Peyer's patch (tissue), 4 donors: ENCODE measurements at places on chromosomes 2 and 18. TPM values are rescaled to one million over a fixed set of nuclear protein-coding genes. Genes with fewer than 3 reads are reported as not detected.

DNA sequence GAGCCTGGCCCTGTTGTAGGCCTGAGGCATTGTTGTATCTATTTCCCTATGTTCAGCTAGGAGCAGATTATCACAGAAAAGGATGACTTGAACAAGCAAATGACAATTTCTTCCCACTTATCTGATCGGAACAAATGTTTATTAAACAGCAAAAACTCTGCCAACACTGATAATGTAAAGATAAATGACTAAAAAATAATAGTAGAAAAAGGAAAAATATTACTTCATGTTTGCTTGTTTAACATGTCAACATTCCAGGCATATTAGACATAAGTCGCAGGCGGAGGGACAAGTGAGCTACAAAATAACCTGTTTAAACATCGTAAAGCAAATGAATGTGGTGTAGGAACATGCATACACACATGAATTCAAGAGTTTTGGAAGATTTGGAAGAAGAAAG is 257.9 kb downstream of the TMX3 start:
- no peak for DNase-seq

DNA sequence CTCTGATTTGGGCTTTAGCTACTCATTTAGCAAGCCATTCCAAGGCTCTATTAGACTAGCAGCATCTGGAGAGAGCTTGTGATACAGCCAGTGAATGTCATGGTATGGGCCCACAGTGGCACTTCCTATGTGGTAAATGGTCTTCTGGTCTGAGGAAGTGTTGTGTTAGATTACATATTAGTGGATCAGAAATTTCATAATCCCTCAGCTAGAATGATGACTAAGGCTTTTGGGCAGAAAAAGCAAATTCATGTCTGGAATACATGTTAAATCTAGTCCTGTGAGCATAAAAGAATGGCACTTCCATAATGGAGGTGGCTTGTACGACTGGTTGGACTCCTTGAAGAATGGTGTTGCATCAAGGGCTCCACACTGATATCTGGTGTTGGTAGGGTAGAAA is 436.8 kb upstream of the CWC22 start:
- DNase-seq = no peak

DNA sequence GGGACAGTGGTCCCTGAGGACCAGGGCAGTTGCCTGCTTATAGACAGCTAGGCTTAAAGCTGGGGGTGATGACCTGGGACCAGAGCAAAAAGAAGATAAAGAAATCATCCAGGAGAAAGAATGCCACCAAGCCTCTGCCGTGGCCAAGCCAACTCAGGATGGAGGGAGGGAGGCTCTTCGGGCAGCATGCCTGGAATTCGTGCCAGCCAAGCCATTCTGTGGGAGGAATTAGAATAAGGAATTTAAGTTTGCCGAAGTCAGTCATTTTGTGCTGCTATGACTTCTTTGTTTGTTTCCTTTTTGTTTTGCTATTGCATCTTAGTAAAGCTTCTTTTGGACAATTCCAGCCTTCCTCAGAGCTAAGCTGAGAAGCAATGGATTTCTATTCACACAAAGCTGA is 124.1 kb downstream of the EN1 start:
- DNase-seq = no peak

GRCh38 chr18:5543036-5543680 is 639 bp downstream of the EPB41L3 start:
- DNase-seq = no peak

DNA sequence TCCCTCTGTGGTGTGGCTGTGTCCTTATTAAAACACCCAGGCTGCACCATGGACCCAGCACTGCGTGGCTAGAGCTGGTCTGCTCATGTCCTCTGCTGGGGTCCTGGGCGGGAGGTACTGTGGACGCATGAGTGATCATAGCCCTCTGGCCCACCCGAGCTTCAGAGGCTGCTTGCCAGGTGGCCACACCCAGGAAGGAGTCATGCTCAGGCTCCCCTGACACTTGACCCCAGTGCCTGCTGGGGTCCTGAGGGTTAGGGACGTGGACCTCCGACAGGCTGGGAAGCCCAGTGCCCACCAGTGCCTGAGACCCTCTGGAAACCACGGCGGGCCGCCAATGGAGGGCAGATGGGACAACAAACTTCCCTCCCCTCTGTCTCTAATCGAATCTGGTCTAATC is 66.3 kb upstream of the HS6ST1 start:
- peak; percentile 24 for DNase-seq

GRCh38 chr2:62814123-62814522 is 108.6 kb downstream of the EHBP1 start:
- DNase-seq = no peak

GRCh38 chr2:152710713-152711112 is 6.5 kb downstream of the PRPF40A start:
- no peak for DNase-seq

DNA sequence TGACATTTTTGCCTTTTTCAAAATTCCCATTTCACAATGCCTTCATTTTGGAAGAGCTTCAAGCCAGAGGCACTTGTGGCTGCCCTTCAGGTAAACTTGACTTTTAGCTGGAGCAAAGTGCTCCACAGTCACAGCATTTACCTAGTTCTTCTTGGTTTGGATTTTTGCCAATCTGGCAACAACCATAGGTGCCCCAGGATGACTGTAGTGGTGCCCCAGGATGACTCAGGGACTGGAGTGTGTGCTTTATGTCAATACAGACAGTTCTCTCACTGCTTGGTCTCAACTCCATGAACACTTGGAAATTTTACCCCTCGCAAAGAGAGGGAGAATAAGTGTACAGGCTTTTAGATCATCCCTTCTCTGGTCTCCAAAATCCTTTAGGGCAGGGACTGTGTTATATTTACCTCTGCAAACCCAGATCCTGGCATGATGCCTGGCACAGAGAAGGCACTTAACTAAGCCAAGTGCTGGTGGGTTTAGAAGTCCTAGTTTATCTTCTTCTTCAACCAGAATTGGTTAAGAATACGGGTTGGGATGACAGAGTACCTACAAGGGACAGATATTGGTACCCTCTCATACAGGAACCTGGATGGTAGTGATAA is 15.3 kb upstream of the PTPN4 start:
- no peak for DNase-seq

DNA sequence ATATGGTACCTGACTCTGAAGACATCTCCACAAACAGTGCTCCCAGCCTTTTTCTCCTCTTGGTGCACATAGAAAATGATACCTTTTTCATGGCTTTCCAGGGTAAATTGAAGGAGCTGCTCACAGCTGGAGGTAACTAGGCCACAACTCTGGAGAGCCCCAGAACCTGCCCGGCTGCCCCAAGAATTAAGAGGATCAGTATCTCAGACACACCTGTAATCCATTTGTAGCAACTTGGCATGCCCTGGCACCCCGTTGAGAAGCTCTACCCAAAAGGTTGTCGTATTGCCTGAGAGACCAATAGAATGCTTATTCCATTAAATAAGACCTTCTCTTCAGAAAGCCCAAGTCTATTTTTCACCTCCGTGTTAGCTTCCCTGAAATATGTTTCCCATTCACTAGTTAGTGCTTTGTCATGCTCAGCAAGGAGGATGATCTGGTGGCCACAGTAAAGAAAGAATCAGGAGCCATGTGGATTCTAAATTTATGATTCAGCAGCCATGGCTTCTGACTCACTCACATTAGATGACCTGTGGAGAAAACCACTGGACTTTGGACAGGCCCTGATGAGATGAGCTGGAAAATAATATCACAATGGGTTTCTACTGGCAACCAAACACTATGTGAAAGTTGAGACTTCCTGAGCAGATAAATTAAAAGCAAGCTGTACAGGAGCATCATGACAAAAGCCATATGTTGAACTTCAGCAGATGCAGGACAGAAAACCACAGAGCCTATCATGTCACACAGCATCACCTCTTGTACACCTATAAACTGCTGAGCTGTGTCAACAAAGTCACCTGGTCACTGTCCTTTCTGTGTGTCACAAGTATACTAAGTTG is 253.3 kb upstream of the OSR1 start:
- peak; percentile 49 for DNase-seq

GRCh38 chr2:189516546-189516945 is 64.0 kb downstream of the SLC40A1 start:
- DNase-seq = no peak

DNA sequence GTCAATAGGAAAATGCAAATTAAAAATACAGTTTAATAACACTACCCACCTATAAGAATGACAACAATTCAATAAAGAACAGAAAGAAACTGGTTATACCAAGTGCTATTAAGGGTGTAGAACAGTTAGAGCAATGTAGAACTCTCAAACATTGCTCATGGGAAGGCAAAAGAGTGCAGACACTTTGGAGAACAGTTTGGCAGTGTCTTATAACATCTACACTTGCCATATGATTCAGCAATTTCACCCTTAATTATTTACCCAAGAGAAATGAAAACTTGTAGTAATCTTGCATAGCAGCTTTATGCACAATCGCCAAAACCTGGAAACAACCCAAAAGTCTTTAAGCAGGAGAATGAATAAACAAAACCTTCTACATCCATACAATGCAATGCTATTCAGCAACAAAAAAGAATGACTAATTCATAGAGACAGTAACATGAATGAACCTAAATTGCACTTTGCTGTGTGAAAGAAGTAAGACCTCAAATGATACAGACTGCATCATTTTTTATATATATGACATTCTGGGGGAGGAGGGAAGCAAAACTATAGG is 455.2 kb downstream of the THSD7B start:
- DNase-seq = no peak

DNA sequence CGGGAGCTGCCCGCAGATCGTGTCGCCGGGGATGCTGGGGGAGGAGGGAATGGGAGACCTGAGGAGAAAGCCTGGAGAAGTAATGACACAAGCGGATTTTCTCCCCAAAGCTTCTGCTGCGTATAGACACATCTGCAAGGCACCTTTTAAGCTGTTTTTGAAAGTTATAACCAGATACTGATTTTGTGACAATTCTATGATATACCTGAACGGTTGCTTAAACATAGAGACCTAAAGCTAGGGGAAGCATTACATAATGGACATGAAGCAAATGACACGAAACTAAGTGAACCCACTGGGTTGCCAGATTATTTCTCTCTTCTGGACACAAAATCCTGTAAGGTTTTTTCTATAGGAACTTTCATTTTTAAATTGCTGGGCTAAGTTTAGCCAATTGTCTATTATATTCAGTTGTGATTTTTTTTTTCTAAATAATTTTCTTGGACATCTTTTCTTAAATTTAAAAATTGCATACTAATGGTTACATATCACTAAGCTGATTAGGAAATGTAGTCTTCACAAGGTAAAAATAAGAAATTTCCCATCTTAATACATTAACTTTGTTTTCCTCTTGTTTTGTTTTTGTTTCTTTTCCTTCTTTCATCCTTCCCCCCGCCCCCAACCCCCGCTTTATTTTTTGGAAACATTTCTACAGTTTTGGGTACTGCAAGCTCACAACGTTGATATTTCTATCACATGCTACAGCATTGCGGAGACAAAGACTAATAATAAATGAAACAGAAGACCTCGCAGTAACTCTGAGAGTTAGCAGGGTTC is 1.3 kb downstream of the OSBPL6 start:
- DNase-seq = no peak

Gene MYL1
- not detected for total RNA-seq

Gene PAX3
- total RNA-seq = not detected

Gene ABCB11
- total RNA-seq = 0.18 TPM

Gene B3GNT7
- 75.3 TPM for total RNA-seq

Gene STON1
- 3.9 TPM for total RNA-seq

Gene CFAP221
- 3.8 TPM for total RNA-seq
